Activated CD4-positive, CD25-positive, alpha-beta regulatory T cell treated with anti-CD3 and anti-CD28 coated beads, Interleukin-2, amount 50 U/mL, for 16 hours (primary cell): ENCODE measurements at places on chromosomes 3 and 15.

DNA sequence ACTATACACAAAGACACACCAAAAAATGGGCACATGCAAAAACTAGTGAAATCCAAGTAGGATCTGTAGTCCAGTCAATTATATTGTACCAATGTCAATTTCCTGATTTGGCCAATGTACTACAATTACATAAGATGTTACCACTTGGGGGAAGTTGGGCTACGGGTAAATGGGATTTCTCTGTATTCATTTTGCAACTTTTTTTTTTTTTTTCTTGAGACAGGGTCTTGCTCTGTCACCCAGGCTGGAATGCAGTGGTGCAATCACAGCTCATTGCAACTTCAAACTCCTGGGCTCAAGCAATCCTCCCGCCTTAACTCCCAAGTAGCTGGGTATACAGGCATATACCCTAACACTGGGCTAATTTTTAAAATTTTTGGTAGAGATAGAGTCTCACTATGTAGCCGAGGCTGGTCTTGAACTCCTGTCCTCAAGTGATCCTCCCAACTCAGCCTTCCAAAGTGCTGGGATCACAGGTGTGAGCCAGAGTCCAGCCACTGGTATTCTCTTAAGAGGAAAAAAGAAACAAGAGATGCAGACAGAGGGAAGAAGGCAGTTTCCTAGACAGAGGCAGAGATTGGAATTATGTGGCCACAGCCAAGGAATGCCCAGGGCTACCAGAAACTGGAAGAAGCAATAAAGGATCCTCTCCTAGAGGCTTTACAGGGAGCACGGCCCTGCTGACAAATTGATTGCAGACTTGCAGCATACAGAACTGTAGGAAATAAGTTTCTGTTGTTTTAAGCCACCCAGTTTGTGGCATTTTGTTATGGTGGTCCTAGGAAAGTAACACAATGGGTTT is 33.3 kb downstream of the TFDP2 start:
- no peak for DNase-seq

DNA sequence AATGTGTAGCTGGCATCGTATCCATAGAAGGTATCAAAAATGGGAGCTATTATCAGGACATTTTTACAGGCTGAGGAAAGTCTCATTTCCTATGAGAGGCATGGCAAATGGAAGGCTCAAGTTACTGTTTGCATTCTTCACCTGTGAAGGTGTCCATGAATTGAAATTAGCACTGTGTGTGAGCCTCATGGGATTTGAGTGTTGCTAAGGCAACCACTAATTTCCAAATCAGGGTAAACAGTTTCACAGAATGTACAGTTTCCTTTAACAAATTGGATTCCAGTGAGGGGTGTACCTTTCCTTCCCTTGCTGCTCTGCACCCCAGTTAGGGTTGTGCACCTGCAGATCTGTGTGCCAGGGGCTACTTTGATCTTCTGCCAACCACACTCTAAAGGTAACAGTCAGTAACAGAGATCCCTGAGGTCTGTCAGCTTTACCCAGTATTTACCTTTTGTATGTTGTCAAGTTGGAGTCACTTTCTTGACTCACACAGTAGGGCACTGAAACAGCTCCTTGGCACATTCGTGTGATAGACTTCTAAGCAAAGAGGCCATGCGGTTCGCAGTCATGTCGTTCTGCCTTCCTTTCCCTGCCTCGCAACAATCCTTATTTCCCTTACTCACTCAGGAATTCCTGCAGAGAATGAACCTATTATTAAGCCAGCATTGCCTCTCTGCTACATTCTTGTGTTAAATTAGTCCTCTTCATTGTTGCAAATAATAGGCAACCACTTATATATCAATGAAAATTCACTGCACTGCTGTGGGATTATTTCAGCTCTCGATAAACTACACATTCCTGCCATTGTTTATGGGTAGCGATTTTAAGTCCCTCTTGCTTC is 129.8 kb upstream of the GBE1 start:
- no peak for DNase-seq

- DNase-seq, result no peak
Observed at GRCh38 chr3:70507486-70507885, 195.0 kb upstream of the MDFIC2 start.

- no peak for DNase-seq
Observed at GRCh38 chr3:154759966-154760365, 320.2 kb upstream of the MME start.

DNA sequence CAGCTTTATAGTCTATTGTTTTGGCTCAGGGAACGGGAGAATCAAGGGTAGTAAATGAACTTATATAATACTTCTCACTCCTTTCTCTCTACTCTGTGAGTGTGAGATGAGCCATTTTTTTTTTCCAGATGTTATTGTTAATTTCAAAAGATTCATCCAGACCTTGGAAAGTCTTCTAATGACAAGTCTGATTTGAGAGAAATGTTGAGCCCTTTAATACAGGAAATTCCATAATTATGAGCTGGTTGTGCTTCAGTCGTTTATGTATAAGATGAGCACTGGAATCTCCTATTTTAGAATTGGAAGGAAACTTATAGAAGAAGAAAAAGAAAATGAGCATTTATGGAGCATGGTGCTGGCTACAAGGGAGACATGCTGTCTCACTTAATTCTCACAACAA is 92.0 kb downstream of the FBN1 start:
- no peak for DNase-seq

GRCh38 chr3:100850701-100851100 is 141.4 kb downstream of the TFG start:
- no peak for DNase-seq

DNA sequence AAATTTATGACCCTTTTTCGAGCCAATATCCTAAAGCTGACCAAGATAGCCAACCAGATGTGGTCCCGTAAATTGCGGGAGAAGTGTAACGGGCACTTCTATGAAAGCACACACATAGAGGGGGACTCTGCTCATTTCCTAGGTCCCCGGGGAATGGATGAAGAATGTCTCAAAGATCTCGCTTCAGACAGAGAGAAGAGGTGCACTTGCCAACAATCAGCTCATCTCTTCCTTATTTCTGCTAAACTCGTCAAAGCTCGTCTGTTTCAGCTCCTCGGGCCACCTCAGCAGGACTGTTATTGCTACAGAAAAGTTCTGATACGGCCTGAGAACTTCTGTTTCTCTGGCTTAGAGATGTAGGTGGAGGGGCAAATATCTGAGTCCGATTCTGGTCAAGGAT is 71.8 kb downstream of the TM2D3 start:
- no peak for DNase-seq

- no peak for DNase-seq
Observed at GRCh38 chr3:165729756-165730155, 107.5 kb downstream of the BCHE start.

DNA sequence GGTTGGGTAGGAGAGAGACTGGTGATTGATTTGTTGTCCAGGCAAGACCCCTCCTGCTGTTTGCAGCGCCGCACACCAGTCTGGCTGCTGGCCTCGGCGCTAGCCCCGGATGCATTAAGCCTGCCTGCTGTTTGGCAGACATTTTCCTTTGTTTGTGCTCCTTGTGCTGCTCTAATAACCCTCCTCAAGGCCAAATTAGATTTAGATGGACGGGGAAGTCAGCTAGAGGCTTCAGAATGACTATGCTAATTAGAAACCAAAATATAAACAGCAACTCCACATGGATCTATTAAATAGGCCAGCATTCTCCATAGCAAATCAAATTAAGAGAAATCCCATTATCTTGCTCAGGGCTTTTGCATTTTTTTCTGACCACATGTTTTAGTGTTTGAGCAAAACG is 445.2 kb downstream of the SQOR start:
- no peak for DNase-seq

- no peak for DNase-seq
Observed at GRCh38 chr3:138199851-138200250, 12.8 kb downstream of the ARMC8 start.
